Stimulated activated CD4-positive, alpha-beta T cell treated with anti-CD3 and anti-CD28 coated beads, Interleukin-2, amount 100 ng/mL, for 24 hours (primary cell): ENCODE measurements at places on chromosomes 3 and 15.
A peak's percentile ranks its signal among the peaks of the same experiment; 100 is the strongest.

GRCh38 chr3:6120786-6121185, 740.1 kb upstream of the GRM7 start:
- no peak for DNase-seq

- no peak for DNase-seq
Observed at GRCh38 chr3:141998669-141999290, 122.3 kb downstream of the ATP1B3 start.

DNA sequence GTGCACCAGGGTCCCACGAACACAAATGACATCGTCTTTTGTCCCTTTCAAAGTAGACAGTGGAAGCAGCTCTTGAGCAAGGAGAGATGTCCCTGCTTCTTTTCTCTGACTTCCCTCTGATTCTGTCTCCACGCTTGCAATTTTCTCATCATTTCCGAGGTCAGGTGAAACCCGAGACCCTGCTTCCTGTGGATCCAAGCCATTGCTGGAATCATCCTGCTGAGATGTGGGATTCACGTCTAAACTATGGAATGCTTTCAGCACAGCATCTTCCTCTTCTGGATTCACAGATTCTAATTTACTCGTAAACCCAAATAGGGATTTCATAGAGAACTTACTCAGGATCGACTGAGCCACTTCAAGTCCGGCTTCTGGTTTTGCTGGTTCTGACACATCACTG, 127.1 kb downstream of the FMN1 start:
- DNase-seq = no peak

DNA sequence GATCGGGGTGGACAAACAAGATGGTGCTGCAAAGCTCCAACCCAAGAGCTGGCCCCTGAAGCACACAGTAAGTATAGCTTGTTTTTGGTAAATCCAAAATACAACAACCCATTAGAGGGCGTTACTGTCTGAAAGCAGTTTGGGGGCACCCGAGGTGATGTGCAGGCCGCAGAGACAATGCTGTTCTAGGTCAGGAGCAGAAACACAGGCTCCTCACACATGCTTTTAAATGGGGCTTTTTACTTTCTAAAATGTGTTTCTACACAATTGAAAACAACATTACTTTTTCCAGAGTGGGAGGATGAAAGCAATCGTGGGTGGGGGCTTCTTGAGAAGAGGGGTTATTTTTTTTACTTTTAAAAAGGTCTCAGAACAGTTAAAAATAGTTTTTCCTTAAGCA, 1029.3 kb upstream of the CFAP20DC start:
- peak; percentile 48 for DNase-seq

DNA sequence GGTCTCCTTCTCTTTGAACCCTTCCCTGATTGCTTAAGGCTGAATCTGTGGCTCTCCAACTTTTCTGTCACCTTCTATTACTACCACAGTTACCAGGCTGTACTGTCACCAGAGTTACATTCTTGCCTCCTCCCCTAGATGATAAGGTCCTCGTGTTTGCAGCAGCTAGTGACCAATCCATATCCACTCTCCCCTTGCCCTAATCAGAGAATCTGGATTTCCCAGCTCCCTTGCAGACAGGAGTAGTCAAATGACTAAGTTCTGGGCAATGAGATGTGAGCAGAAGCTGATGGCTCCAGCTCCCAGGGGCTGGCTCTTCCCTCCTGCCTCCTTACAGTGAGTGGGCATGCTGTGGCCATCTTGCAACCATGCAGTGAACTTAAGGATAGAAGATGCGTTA, 95.4 kb upstream of the VGLL4 start:
- no peak for DNase-seq

- DNase-seq = no peak
Observed at GRCh38 chr15:62788224-62788623, 254.3 kb upstream of the TPM1 start.

DNA sequence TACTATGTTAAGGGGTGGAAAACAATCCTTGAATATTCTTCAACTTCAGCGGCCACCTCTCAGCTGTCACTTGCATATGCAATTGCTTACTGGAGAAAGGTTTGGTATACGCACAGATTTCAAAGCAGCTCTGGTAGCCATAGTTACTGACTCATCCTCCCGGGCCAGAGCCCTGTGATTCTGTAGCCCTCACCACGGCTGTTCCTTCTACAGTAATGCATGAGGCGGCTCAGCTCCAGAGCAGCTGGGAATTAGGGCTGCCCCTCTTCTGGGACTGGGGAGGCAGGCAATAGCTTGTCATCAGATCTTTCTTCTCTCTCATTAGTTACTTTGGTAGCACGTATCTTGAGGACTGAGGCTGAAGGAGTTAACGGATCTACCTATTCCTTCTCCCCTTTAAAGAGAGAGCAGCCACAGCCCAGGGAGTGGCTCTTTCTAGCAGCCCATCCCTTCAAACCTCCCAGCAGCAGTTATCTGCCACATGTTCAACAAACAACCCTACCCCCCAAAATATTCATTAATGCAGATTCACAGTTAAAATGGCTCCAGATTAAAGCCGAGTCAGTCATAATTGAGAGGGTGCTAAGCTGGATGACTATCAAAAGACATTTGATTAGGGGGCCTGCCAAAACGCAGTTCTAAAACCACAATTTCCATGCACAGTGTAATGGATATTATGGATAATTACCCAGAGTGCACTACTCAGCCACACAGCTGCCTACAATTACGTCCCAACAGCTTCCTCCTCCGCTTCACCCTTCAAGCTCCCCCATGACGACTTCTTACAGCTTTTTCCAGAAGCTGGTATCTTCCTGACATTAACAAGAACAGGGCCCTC, 54.7 kb downstream of the ETV5 start:
- DNase-seq = no peak

DNA sequence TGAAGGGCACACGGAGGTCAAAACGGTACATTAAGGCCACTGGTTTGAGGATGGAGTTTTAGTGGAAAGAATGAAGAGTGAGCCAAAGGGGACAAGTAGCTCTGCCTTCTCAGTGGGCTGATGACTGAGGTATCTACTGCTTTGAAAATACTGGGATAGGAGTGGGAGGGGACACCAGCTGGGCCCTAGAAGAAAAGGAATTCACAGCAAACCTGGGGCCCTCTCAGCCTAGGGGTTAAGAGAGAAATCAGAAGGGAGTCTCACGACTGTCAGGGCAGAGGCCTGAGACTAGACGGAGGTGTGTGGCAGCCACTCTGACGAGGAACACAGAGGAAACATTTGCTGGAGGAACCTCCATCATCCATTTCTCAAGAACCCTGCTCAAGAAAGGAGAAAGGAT, 75.1 kb downstream of the TNIK start:
- DNase-seq = no peak
